ENCODE measurements at places on chromosomes 7 and 10.

GRCh38 chr7:50644586-50644985 lies 79.4 kb upstream of the DDC start:
- DNase-seq: no peak

DNA sequence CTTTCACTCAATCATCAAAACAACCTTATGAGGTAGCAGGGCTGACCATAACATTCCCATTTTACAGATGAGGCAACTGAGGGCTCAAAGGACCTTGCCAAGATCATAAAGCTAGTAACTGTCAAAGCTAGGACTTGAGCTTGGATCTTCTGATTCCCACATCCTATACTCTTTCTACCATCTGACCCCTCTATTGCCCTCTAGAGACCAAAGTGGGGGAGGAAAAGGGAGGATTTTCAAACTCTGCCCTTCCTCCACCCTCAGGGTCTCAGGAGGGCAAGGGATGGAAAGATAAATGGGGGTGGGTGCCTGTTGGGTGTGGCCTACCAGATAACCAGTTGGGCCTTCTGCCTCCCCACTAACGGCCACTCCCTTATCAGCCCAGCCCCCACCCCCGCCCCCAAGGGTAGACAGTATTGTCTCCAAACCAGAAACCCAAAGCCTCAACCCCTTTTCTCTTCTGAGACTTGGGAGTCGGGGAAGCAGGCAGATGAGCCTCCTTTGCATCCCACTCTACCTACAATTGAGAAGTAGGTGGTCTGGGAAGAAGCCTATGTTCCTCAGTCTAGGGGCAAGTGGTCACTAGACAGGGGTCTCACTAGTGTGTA lies 7.9 kb downstream of the LDB1 start:
- DNase-seq: no peak

- DNase-seq: peak; percentile 22
These were observed 980 bp downstream of the TMEM26 start for GRCh38 chr10:61452151-61452651.

GRCh38 chr7:26995666-26996065 lies 100.1 kb downstream of the HOXA1 start:
- no peak for DNase-seq

DNA sequence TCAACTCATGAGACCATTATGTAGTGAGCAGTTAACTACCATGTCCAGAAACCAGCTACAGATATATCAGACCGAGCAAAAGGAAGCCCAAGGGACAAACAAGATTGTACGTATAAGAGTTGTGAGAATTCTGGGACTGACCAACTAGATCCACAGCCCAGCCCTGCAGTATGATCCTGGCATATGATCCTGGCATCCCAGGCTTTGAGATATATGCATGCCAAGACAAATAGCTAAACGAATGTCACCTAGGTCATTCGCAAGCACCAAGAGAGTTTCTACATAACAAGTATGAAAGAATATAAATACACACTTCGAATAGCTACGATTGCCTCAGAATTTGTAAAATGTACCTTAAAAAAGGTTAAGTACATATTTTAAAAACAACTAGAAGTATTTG lies 56.4 kb upstream of the PMPCB start:
- DNase-seq: no peak

GRCh38 chr7:16356301-16356958 lies 64.9 kb downstream of the CRPPA start:
- no peak for DNase-seq

DNA sequence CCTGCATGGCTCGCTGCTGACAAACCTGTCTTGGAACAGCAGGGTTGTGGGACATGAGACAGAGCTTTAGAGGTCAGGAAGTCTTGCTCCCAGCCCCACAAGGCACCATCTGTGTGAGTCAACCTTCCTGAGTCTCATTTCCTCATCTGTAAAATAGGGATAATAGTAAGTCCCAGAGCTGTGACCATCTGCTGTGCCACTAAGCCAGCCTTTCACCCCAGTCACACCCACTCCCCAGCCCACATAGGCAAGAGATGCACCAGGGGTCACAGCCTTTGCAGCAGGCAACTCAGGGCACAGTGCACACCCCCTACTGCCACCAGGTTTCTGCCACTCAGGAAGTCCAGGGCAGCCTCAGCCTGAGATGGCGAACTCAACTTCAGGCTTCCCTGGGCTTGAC lies 29.4 kb upstream of the CDH23 start:
- no peak for DNase-seq

GRCh38 chr10:70562036-70562755 lies 40.3 kb downstream of the PRF1 start:
- DNase-seq: no peak

- peak; percentile 73 for DNase-seq
These were observed 84.8 kb upstream of the GRM3 start for GRCh38 chr7:86558680-86559501.

DNA sequence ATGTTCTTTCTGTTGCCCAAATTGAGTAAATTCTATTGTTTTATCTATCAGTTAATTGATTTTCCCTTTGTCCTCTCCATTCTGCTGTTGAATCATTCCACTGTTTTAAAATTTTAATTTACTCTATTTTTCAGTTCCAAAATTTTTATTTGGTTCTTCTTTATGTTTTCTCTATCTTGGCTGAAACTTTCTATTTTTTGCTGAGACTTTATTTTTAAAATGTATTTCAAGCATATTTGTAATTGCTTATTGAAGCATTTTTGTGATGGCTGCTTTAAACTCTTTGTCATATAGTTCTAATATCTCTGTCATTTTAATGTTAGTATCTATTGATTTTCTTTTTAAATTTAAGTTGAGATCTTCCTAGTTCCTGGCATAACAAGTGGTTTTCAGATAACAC lies 60.5 kb downstream of the OR13A1 start:
- no peak for DNase-seq

DNA sequence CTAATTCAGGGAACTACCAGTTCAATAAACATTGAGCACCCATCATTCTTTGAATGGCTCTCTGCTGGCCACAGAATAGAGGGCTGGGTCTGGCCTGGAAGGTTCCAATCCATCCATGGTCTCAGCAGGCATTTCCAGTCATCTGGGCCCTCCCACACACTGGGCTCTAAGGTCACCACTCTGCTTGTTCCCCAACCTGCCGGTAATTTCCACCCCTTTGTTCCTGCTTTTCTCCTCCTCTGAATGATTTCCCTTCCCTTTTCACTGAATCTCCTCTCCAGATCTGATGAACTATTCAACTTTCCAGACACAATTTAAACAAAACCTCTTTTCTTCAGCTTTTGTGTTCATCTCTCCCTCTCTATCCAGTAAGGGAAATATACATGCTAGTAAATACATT lies 2.6 kb downstream of the BZW2 start:
- peak; percentile 19 for DNase-seq

- DNase-seq: no peak
These were observed 59.0 kb downstream of the GNA12 start for GRCh38 chr7:2785071-2785500.

- no peak for DNase-seq
These were observed 25.1 kb downstream of the SNX13 start for GRCh38 chr7:17915168-17915567.

DNA sequence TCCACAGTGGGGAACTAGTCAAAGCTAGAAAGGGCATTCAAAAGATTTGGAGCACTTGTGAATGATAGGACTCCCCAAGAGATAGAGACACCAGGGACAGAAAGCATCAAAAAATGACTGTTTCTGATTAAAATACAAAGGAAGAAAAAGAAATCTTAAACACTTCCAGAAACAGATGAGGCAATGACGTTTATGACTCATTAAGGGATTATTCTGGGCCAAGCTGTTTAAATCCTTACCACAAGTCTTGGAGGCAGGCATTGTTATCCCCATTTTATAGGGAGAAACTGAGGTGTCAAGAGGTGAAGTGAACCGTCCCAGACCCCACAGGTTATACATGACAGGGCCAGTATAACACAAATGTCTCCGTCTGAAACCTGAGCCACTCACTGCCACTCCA lies 68.3 kb upstream of the AMPH start:
- no peak for DNase-seq

DNA sequence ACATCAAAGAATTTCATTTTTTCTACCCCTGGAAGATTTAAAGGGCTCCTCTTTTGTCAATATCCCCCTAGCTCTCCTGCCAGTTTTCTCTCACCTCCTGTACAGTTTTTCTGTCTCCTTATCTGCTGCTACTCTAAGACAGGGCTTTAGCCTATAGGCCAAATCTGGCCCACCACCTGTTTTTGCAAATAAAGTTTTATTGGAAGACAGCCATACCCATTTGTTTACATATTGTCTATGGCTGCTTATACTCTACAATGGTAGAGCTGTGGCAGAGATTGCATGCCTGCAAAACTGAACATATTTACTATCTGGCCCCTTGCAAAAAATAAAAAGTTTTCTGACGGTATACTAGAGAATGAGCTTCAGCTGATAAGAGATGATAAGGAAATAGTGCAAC lies 37.4 kb upstream of the GARS1 start:
- no peak for DNase-seq

GRCh38 chr7:1794888-1795542 lies 124.9 kb downstream of the ELFN1 start:
- DNase-seq: peak; percentile 10

DNA sequence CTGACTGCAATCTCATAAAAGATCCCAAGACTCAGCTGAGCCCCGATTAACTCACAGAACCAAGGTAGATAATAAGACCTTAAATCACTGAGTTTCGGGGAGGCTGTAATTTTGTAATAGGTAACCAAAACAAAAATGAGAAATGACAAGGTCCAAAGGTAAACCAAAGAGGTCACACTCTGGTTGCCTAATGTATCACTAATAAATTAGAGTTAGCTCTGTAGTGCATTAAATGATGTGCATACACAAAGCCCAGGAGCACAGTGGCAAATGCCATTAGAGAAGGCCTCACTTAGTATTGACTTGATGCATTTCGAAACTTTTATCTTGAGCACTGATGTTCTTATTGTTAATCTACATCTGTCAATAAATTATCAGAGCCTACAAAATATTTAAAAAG lies 237.7 kb upstream of the CCDC6 start:
- no peak for DNase-seq

DNA sequence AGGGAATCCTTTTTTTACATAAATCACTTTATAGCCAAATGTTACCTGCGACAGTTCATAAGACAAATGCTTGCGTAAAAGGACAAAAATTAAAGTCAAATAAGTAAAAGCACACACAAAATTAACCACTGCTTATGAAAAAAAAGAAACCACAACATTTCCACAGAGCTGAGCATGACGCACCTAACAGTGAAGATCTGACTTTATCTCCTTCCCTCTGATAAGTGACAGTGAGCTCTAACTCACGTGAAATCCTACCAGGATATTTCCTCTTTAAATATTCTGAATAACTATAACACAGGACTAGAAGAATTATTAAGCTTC lies 225.5 kb downstream of the SFMBT2 start:
- no peak for DNase-seq

Data from COR-L47 (cell line).